ENCODE measurements at places on chromosomes 16 and 17.

DNA sequence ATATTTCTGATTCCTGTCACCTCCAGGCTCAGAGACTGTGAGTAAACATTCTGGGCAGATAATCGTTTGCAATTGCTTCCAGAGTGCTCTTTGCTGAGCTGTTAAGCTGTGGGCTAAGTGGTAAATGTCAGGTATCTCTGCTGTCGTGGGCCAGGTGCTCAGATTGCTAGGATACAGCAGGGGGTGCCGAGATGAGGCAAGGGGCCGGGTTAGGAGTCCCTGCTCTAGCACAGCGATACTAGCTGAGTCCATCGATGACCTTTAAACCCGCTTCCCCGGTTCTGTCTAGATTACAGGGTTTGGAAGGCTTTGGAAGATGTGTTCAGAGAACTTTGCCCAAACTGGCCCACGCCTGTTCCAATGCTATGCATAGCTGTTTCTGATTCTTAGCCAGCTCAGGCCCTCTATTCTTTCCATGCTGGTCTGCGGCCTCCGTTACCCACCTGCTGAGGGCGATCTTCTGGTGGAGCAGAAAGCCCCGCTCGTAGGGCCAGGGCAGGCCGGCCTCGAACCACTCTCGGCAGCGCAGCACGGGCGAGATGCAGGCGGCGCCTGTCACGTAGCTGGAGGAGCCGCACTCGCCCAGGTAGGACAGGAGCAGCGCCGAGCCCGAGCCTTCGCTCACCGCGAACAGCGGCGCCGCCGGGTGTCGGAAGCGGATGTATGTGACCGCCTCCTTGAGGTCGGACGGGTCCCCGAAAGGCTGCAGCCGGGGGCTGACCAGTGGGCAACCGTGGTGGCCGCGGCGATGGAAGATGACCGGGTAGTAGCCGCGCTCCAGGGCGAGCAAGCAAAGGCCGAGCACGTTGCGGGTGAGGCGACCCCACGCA is 979 bp downstream of the ABHD15 start:
- DNase-seq, result peak; percentile 64

DNA sequence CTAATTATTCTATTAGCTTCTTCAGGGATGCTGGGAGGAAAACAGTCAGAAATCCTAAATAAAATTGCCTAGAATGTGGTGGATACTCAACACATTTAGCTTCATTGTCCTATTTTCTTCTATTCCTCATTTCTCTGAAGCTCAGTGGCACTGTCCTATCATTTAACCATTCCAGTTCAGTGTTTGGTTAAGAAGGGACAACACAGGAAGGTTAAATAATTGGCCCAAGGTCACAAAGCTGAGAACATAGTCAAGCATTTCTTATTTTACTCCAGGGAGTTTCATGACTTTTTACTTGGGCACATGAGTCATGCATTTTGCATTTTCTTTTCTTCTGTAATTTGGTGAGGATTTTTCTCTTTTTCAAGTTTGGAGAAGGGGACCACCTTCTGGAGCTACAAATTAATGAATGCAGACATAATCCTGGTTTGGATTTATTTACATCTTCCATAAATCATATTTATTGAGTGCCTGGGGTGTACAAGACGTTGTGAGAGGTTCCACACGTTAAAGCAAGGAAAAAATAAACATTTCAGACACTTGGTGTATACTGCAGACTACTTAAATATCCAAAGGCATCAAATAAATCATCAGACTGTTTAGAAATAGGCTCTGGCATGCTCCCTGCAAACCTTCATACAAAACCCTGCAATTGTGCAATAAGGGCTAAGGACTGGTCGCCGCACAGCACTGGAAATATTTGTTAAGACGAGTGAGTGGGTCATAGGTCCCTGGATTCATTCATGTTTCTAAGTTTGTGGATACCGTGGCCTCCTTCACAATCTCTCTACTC is 263.9 kb downstream of the MAF start:
- DNase-seq, result no peak

- no peak for DNase-seq
These were observed 608.6 kb upstream of the GOT2 start for GRCh38 chr16:59342669-59343068.

GRCh38 chr17:1557355-1558095 is 5.1 kb downstream of the PITPNA start:
- DNase-seq, result no peak

DNA sequence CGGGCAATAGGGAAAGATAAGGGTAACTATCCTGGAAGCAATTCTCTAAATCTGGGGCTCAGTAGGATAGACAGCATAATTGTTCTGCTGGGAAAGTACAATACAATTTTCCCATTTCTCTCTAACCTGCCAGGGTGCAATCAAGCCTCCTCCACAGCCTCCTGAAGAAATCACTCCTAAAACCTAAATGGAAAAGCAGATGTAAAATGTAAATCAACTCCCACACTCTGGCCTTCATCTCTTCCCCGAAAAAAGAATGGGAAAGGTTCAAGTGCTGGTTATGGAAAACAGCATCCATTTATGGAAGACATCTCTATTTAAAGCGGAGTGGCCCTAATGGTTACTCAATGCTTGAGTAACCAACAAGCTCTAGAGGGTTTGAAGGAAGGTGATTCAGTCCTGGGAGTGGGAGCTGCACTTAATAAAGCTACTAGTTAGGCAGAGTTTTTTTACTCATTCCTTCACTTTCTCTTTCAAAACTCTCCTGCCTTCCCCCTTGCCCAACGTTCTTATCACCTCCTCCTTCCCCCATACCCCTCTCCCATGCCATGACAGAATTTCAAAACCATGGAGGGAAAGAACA is 5.1 kb downstream of the MMD start:
- DNase-seq, result no peak

DNA sequence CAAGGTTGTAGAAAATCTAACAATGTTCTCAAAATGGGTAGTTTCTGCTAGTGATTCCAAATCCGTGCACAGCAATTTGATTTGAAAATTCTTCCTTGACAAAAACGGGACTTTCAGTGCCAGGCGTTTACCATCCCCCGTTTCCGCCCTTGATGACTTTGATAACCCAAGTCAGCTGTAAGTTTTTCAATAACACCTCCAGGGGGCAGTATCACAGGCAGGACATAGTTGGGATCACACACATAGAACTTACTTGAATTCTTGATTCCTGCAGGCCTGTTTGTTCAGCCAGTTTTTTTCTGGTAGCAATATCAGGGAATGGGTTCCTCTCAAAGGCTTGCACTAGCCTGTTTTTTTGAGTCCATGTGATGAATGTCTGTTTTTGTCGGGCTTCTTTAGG is 5.6 kb downstream of the DUXB start:
- DNase-seq, result no peak

DNA sequence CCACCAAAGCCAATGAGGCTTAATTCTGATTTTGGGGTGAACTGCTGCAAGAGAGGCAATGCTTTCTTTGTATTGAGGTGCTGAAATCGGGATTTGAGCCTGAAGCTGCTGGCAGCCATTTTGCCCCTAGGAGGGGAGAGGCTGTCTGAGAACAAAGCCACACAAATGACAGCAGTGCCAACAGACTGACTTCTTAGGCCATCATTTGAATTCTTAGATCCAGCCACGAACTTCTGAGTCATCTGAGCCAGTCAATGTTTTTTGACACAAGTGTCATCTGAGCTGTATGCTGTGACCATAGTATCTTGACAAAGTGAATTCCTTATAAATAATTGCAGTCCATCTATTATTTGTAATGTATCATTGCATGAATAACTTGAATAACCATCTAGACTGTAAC is 29.0 kb downstream of the HYDIN start:
- DNase-seq, result no peak

- DNase-seq, result peak; percentile 35
These were observed 132.6 kb downstream of the ZNF778 start for GRCh38 chr16:89349947-89350633.

DNA sequence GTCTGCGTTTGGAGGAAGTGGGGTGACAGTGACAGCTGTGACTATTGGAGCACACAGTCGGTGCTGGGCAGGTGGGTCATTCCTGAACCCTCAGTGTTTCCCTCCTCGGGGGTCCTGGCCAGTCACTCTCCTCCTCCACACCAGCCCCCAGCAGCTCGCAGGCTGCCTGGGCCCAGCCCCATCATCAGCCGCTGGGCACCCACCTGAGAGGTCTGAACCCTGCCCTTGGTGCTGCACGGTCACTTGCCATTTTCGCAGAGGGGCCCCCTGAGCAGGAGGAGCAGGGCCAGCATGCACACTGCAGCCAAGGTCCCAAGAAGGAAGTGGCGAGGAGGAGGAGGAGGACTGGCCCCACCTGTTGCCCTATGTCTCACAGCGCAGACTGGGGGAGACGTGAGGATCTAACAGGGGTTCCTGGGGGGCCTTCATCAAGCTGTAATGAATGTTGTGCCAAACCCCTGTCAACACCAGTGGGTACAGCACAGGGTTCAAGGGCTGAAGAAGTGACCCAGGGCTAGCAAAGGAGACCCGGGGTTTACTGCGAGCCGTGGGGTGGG is 23.0 kb downstream of the JPH3 start:
- no peak for DNase-seq

GRCh38 chr16:23511731-23512130 is 1.4 kb upstream of the GGA2 start:
- no peak for DNase-seq

DNA sequence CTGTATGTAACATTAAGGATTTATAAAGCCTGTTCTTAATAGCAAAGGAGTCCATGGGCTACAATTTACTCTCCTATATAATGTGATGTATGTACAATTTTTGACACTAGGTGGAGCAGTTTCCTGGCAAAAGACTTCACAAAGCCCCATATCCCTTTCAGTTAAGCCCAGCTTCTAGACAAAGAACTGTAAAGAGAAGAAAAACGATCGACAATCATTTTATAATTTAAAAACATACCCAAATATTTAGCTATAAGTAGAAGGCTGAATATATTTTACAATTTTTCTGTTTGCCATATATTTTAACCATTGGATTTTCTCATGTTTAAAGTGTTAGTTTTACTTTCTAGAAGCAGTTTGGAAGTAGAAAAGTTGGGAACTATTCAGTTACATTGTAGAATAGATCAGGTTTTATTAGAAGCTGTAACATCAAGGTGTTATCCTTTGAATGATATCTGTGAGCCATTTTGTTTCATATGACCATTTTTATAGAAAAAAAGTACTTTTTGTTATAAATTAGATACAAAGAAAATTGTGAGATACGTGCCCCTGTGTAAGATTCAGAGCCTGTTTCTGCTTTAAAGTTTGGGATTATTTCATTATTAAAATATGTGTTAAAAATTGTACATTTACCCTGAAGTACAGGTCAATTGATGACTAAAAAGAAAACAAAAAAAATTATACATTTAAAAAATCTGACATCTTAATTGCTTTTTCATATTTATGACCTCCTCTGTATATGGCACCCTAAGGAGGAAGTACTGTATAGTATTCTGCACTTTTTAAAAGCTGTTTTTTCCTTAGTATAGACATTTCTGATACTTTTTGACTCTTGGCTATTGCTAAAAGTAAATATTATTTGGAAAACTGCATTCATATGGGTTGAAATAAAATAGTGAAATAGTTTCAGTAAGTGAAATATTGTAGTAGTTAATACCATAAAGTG is 46.3 kb downstream of the VMP1 start:
- peak; percentile 39 for DNase-seq
